SJSA1 (cell line): ENCODE measurements at places on chromosomes 6 and 20. TPM values are rescaled to one million over a fixed set of nuclear protein-coding genes. Genes with fewer than 3 reads are reported as not detected.
A peak's percentile ranks its signal among the peaks of the same experiment; 100 is the strongest.

- DNase-seq = no peak
These were observed 32.4 kb downstream of the CCN2 start for GRCh38 chr6:131918650-131919355.

DNA sequence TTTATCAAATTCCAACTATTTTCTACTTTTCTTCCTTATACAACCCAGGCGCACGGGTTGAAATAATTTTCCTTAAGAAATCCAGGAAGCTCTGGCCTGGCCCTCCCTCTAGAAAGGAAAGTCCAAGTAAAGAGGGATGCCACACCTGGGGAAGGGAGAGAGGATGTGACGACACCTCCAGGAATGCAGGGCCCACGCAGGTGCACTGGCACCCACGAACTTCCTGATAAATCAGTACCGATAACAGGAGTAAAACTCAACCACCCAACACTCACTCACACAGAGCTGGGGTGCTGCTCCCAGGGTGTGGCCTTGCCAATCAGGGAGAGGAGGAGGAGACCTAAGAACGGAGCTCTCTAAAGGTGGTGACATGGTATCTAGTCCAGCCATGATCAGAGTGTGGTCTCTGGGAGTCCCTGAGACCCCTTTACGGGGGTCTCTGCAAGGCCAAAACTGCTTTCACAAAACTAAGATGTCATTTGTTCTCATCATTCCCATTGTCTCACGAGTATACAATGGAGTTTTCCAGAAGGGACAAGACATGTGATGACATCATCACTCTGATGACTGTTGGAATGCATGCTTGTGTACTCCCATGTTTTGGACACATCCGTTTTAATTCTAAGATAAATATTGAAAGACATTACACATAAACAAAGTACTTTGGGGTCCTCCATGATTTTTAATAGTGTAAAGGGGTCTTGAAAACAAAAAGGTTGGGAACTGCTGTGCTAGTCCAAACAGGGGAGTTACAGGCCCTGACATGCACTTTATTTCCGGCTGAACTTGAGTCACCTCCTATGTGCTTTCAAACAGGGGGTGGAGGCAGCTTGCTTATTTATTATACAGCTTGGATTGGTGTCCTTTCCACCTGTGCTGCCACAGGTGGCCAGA, 2.2 kb upstream of the PARD6B start:
- DNase-seq = peak; percentile 53

DNA sequence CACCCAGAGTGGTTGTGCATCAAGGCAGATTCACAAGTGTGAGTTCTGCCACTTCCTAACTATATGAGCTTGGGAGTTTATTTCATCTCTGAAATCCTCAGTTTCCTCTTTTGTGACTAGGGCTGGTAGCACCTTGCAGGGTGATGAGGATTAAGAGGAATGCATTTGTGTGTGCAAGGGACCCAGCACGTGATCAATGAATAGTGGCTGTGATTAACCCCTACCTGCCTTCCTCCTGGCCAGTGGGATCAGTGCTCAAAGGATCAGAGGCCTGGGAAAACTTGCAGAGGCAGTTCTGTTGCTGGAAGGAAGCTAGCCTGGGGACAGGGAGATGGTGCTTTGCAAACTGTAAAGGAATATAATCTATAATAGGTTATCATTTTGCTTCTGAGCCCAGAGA, 7.3 kb downstream of the SDC4 start:
- DNase-seq = no peak

DNA sequence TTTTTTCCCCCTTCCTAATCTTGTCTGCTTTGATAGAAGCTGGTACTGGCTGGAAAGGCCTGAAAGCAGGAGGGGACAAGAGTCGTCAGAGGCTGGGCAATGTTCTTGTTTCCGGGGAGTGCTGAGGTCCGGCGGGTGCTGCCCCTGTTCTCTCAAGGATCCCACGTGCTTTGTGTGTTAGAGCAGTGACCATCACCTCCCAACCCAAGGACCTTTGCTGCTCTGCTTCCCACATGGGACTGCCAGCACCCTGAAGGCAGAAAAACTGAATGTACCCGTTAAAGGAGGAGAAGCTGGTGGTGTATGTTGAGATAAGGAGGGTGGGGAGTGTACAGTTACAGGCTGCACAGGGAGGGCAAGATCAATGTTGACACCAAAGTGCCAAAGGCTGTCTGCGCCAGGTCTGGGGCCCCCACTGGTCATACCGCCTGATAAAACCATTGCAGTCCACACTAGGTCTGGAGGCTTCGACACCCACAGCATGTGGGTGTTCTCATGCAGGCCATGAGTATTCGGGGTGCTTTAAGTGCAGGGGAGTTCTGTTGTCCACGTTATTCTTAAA, 15.0 kb downstream of the C20orf173 start:
- no peak for DNase-seq

DNA sequence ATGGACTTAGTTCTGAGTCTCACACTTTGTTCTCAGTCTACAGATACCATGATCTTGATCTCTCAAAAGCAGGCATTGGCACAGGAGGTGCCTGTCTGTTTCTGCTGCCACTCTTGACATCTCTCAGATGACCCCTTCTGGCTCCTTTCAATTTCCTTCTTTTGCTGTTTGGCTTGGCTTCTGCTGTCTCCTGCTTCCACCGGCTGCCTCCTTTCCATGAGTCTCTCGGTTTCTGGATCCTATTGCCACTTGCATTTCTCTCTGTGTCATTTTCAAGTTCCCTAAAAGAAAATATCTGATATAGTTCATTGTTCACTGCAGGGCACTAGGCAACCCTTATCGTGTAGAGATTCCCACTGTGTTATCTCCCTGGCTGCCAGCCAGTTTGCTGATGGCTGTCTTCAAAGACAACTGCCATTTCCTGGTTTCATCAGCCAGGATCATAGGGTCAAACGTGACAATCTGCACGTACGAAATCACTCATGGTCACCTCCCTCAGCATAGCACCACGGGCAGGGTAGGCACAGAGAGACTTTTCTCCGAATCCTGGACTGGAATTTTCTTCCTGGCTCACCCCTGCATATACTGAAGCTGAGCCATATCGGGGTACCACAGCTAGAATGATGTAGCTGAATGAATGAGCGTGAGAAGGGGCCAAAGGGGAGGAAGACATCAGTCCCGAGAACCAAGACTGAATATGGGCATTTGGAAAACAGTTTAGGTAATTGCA, 144.6 kb upstream of the TMEM170B start:
- DNase-seq = no peak

DNA sequence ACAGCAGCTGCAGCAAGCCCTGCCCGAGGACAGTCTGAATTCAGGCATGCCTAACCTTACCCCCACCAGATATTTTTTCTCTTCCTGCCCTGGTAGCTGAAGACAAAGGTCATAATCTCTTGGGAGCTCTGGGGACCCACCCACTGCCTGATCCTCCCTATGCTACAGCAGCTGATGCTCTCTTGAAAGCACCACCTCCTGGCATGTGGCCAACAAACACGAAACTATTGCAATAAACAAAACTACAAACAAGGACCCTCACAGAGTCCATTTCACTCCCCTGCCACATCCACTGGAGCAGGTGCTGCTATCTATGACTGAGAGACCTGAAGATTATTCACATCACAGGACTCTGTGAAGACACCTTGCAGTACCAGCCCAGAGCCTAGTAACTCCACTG, 238.5 kb upstream of the HS3ST5 start:
- DNase-seq = no peak

GRCh38 chr20:59014680-59015389, 4.4 kb upstream of the TUBB1 start:
- DNase-seq = no peak

DNA sequence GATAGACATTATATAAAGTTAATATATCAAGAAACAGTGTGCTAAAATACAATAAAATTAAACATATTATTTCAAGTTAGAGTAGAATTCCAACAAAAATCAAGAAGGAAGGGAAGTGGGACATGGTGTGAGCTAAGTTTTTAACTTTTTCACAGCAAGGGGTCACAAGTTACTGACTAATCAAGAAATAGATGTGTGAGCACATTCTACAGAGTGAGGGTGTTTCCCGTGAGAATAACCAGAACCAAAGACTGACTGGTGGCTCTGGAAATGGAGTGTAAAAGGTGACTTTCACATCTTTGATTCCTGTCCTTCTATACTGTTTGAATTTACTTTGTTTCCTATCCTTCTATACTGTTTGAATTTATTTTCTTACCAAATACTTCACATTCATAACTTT, 206.6 kb downstream of the TASP1 start:
- no peak for DNase-seq

DNA sequence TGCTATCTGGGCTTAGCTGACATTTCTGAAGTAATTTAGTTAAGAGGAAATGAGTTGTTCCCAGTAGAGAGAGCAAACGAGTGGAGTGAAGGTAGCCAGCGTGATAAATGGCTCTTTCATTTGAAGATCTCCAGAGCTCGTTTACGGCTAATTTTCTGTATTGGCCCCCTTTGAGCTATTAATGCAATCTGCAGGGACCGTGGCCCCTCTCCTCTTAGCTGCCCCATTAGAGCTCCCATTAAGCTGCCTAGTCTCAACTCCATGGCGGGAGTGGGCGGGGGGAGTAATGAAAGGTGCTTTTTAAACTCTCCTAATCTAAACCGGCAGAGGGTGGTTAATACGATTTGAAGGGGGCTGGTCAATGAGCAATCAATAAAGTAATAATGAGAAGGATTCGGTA, 12.5 kb downstream of the TFAP2B start:
- no peak for DNase-seq

DNA sequence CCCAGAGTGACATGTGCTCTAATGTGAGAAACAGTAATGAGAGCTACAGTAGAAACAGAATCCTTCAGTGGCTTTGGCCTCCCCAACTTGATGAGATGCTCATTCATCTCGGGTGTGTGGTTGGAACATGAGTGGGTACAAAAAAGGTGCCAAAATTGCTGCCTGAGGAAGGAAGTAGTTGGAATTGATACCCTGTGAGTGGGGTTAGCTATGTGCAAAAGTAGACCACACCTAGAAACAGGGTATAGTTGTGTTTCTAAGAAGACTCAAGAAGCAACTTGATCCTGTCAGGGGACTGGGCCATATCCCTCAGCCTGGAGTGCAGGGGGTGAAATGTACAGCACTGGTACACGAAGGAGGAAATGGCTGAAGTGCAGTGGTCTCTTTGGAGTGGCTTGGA, 206.4 kb upstream of the SUPT3H start:
- DNase-seq = no peak

DNA sequence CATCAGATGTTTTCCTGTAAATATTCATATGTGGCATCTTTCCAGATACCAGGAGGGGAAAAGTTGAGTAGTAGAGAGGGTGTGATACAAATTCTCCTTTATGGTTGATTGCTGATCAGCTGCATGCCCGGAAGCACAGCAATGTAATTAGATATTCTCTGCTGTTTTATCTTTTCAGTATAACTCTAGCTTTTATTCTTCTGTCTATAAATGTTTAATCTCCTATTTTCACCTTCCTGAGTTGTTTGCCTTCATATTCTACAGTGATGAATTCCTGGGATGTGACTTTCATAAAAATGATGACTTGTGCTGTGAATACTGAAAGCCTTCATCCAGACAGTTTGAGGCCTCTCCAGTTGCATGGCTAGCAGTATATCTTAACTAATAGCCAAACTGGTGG, 53.7 kb downstream of the SH3BGRL2 start:
- no peak for DNase-seq

DNA sequence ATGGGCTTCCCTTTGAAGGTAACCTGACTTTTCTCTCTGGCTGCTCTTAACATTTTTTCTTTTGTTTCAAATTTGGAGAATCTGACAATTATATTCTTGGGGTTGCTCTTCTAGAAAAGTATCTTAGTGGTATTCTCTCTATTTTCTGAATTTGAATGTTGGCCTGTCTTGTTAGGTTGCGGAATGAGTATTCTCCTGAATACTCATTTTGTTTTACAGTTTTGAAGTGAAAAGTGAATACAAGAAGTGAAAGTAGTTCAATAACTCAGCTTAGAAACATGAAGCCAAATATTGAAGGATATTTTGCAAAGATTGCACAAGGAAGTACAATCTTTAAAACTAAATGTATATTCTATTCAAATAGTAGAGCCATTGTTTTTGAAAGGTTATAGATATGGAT, 120.2 kb upstream of the MAP3K4 start:
- no peak for DNase-seq

DNA sequence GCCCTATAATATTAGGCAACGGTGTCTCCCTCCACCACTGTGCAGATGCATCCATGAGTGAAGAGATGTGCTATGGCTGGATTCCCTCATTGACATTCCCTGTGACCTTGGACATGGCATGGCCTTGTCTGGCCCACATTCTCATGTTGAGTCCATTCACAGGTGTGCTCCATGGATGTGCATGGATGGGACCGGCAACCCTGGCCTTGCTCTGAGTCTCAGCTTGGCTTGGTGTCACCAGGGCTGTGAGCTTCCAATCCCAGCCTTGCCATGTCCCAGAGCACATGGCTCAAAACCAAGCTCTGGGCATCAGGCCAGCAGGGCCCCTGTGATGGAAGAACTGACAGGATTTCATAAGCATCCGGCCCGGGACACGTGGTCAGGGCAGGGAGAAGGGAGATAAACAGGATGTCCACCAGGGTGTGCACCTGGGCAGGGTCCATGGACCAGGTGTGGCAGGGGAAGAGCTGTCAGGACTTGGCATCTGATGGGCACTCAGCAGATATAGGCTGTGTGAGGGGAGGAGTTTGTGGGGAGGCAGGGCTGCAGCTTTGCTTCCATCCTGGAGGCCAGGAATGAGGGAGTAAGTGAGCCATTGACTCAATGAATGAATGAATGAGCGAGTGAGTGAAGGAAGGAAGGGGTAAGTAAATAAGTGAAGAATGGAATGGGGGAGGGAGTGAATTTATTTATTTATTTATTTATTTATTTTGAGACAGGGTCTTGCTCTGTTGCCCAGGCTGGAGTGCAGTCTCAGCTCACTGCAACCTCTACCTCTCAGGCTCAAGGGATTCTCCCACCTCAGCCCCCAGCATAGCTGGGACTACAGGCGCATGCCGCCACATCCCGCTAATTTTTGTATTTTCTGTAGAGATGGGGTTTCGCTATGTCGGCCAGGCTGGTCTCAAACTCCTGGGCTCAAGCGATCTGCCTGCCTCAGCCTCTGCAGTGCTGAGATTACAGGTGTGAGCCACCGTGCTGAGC, 15.7 kb downstream of the NRSN2 start:
- DNase-seq = peak; percentile 60

GRCh38 chr6:33164176-33164575, 28.1 kb downstream of the COL11A2 start:
- no peak for DNase-seq

GRCh38 chr6:119880840-119881239, 531.3 kb upstream of the MAN1A1 start:
- no peak for DNase-seq

GRCh38 chr6:146389740-146390139, 153.9 kb upstream of the RAB32 start:
- DNase-seq = no peak

The ZNF165 gene
- total RNA-seq = 0.08 TPM in 1 of 2 replicates, not detected in the other

The TNFAIP3 gene
- total RNA-seq = 7.8 and 12.2 TPM in 2 replicates

The FLRT3 gene
- 1.3 and 2.6 TPM in 2 replicates for total RNA-seq

The OLIG3 gene
- not detected in 2 replicates for total RNA-seq

The HAO1 gene
- total RNA-seq = not detected in 2 replicates

The CALHM6 gene
- total RNA-seq = not detected in 2 replicates

The RIMS4 gene
- not detected in 2 replicates for total RNA-seq

The FAM83B gene
- total RNA-seq = not detected in 2 replicates

The PROKR2 gene
- total RNA-seq = not detected in 2 replicates

The POU3F2 gene
- not detected in 2 replicates for total RNA-seq

The CST2 gene
- total RNA-seq = not detected in 2 replicates

The MUC21 gene
- not detected in 2 replicates for total RNA-seq
